ENCODE measurements at places on chromosomes 11 and 22.

DNA sequence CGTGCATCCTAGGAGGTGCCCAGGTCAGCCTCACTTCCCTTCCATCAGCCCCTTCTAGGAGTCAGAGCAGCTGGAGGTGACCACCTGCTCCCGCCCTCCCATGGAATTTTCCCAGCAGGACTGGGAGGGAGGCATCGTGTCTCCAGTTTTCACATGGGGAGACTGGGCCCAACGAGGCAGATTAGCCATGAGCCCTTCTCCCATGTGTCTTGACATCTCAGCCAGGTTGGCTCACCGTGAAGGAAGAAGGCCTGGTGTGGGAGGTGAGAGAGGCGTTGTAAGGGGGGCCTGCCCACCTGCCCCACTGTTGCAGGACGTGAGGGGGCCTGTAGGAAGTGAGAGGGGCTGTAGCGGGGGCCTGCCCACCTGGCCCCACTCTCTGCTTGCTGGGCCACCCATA is 1521.4 kb downstream of the BRD1 start:
- no peak for DNase-seq

DNA sequence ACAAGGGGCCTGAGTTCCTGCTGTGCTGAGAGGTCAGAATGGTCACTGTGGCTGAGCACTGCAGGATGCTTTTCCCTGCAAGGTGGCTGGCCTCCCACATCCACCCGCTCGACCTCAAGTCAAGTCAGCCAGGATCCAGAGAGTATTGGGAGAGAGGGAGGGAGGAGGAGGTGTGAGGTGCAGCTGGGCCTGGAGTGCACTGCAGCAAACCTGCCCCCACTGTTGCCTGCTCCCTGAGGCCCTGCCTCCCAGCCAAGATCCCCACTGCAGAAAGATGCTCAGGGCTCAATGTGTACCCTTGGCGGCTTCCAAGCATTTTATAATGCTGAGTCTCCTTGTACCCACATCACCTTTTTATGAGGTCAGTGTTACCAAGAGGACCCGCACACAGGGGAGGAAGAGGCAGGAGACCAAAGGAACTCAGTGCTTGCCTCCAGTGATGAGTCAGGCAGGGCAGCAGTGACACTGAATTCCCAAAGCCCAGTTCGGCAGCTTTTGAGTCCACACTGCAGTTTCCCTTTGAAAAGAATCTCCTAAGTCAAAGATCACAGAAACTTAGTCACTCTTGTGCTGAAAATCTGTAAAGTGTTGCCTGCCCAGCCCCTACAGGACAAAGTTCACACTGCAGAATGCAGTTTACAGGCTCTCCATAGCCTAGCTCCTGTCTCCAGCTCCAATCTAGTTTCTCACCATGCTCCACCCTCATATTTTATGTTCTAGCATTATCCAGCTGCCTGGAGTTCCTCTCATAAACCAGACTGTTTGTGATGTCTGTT is 3.1 kb downstream of the ENDOD1 start:
- DNase-seq, result peak; percentile 92

DNA sequence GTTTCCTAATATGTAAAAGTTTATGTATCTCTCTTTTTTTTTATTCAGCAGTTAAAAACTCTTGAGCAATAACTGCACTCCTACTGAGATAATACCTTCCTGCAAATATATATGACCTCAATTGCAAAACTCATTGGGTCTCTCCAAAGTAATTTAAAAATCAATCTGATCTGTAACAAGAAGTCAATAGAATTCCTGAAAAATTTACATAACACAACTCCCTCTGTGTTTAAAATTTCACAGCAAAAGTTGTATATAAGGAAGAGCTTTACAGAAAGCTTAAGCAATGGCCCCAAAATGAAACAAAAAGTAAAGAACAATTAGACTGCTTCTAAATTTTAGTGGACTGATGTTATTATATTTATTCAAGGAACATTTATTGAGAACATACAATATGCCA is 313.4 kb downstream of the DLG2 start:
- no peak for DNase-seq

GRCh38 chr11:70073871-70074371 is 4.2 kb upstream of the ANO1 start:
- peak; percentile 20 for DNase-seq

Data from suppressor macrophage treated with lipopolysaccharide for 1 hour (primary cell).